ENCODE measurements at places on chromosomes 11 and 22. TPM values are rescaled to one million over a fixed set of nuclear protein-coding genes. Genes with fewer than 3 reads are reported as not detected.

- H3K27me3 ChIP-seq = no peaks in the 10 kb centered on the region
- no peaks in the 10 kb centered on the region for H3K4me1 ChIP-seq
Observed at GRCh38 chr11:106990331-106990730, 27.9 kb downstream of the GUCY1A2 start.

CHRDL2 gene
- total RNA-seq = not detected

FAM83F gene
- total RNA-seq = not detected

- H3K4me3 ChIP-seq = no peak overlapping the region
- no peaks in the 10 kb centered on the region for H3K4me1 ChIP-seq
- no peaks in the 10 kb centered on the region for H3K36me3 ChIP-seq
- no peaks in the 10 kb centered on the region for H3K27me3 ChIP-seq
- H3K27ac ChIP-seq = no peak overlapping the region
Observed at GRCh38 chr11:35792846-35793192, 130.2 kb downstream of the TRIM44 start.

RASD2 gene
- 0.64 TPM for total RNA-seq

CLMP gene
- not detected for total RNA-seq

KRTAP5-3 gene
- total RNA-seq = not detected

GRCh38 chr11:6320411-6321155 is at the start of gene CAVIN3:
Gene CAVIN3 (minus strand): TSS chr11:6320501. CDS start chr11:6320476, 25 bp downstream.
- H3K4me3 ChIP-seq = no peak within 1 kb of the TSS
- peaks cover 4% of the 10 kb centered on the region for H3K27me3 ChIP-seq
- no peak for DNase-seq
- no peaks in the 10 kb centered on the region for H3K36me3 ChIP-seq
- H3K4me1 ChIP-seq = no peaks in the 10 kb centered on the region
- H3K27ac ChIP-seq = no peak within 1 kb of the TSS

GRCh38 chr11:110430267-110431050 is 711 bp downstream of the FDX1 start:
- DNase-seq = no peak
- no peaks in the 10 kb centered on the region for H3K27me3 ChIP-seq
- H3K4me3 ChIP-seq = peak overlapping the region; percentile 92
- H3K27ac ChIP-seq = peak overlapping the region; percentile 85
- no peaks in the 10 kb centered on the region for H3K36me3 ChIP-seq

GRCh38 chr22:17797721-17798559 is 23.7 kb upstream of the BID start:
- DNase-seq = no peak
- H3K36me3 ChIP-seq = no peaks in the 10 kb centered on the region
- peaks cover 34% of the 10 kb centered on the region for H3K4me1 ChIP-seq
- H3K27me3 ChIP-seq = no peaks in the 10 kb centered on the region
- no peak overlapping the region for H3K27ac ChIP-seq
- no peak overlapping the region for H3K4me3 ChIP-seq

- DNase-seq = no peak
- no peaks in the 10 kb centered on the region for H3K4me1 ChIP-seq
- no peak overlapping the region for H3K4me3 ChIP-seq
- H3K27me3 ChIP-seq = no peaks in the 10 kb centered on the region
Observed at GRCh38 chr11:115739878-115740277, 235.7 kb upstream of the CADM1 start.

FAM180B gene
- not detected for total RNA-seq

DNA sequence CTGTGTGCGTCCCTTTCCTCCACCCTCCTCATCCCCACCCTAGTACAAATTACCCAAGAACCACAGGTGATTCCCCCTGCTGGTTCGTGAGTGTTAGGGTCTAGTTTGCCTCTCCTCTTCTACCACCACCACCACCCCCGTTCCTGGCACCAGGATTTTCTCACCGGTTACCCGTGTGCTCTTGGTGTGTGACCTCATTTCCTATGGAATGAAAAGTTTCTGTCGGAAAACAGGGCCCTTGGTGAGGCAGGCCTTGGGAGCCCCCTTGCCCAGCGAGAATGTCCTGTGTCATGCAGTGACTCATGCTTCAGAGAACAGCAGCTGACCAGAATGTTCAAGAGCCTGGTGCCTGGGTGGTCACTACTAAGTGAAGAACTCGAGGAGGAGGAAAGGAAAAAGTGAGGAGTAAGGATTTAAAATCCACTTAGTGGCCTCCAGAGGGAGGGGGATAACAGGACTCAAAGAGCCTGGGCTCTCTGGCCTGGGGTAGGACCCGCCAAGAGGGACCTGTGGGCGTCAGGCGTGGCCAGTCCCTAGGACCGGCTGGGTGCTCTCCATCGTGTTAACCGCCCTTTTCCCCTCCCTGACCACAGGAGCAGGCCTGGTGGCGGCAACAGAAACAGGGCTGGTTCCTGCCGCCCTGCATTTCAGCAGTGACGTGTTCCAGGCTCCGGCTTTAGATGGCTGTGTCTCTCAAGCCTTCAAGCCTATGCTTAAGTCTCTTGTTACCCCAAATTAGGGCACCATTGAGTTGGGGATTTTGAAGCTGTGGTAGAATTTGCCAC is 30.2 kb downstream of the C22orf31 start:
- no peak overlapping the region for H3K4me3 ChIP-seq
- peak; percentile 9 for DNase-seq
- peaks cover 25% of the 10 kb centered on the region for H3K4me1 ChIP-seq
- H3K27me3 ChIP-seq = peaks cover 33% of the 10 kb centered on the region

DNA sequence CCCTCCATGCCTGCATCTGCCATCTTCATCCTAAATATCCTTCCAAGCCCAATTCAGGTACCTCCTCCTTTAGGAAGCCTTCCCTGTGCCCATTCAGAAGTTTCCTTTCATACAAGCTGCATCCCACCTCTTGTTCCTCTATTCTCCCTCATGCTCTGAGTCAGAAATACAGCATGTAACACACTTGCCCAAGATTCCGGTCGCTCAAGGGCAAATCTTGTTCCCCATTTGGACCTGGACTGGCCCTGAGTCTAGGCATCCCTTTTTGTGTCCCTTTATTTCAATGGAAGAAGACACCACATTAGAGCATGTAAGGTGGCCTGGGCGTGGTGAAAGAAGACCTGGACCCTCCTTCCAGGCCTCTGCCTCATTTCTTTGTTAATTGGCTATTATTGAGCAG is 38.5 kb downstream of the RTL6 start:
- H3K36me3 ChIP-seq = no peaks in the 10 kb centered on the region
- peaks cover 15% of the 10 kb centered on the region for H3K4me1 ChIP-seq
- no peak overlapping the region for H3K4me3 ChIP-seq
- DNase-seq = no peak
- H3K27ac ChIP-seq = no peak overlapping the region

TRPM5 gene
- not detected for total RNA-seq

SF3B2 gene
- 249 TPM for total RNA-seq

TRIM3 gene
- 30.9 TPM for total RNA-seq

DNA sequence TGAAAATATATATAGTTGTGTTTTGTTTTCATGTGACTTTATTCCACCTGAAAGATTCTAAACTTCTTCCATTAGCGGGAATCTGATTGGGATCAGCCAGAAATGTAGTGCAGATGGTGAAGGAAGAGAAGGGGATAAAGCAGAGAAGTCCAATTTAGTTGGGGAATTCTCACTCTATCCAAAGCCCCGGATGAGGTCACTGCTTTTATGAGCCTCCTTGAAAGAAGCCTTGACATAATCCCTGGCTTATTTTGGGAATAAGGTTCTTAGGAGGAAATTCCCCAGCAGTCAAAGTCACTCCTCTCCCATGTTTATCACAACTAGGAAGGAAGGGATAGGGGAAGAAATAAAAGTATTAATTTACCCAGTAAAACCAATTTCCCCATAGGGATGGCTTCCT is 41.1 kb downstream of the OSBP start:
- peaks cover 44% of the 10 kb centered on the region for H3K36me3 ChIP-seq
- H3K4me3 ChIP-seq = no peak overlapping the region
- no peaks in the 10 kb centered on the region for H3K4me1 ChIP-seq

OR4A16 gene
- not detected for total RNA-seq

TTC28 gene
- total RNA-seq = 4.1 TPM

GRCh38 chr11:107564877-107565218 is 687 bp downstream of the ALKBH8 start:
- no peak for DNase-seq
- H3K4me3 ChIP-seq = peak overlapping the region; percentile 70
- H3K27me3 ChIP-seq = no peaks in the 10 kb centered on the region
- H3K27ac ChIP-seq = peak overlapping the region; percentile 75
- H3K4me1 ChIP-seq = peaks cover 19% of the 10 kb centered on the region

- peaks cover 19% of the 10 kb centered on the region for H3K36me3 ChIP-seq
- peaks cover 34% of the 10 kb centered on the region for H3K4me1 ChIP-seq
- H3K27ac ChIP-seq = no peak overlapping the region
- DNase-seq = no peak
Observed at GRCh38 chr22:37317698-37318210, 35.4 kb downstream of the CYTH4 start.

- no peak overlapping the region for H3K4me3 ChIP-seq
- no peaks in the 10 kb centered on the region for H3K36me3 ChIP-seq
- H3K27ac ChIP-seq = no peak overlapping the region
- H3K27me3 ChIP-seq = no peaks in the 10 kb centered on the region
- no peaks in the 10 kb centered on the region for H3K4me1 ChIP-seq
- no peak for DNase-seq
Observed at GRCh38 chr11:57396744-57397143, 6.3 kb upstream of the PRG2 start.

DNA sequence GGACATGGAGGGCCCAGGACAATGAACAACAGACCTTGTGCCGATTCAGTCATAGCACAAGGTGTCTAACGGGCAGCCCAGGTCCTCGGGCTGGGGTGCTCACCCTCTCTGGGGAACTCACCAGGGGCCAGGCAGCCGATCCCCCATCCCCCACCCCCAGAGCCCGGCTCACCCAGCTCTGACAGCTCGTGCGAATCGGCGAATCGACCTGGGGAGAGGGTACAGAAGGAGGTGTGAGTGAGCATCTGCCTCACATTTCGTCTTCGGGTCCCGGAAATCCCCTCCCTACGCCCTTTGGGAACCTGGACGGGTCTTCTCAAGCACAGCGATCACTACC is 423 bp downstream of the PEX16 start:
- peaks cover 34% of the 10 kb centered on the region for H3K36me3 ChIP-seq
- H3K27ac ChIP-seq = peak overlapping the region; percentile 91
- H3K4me1 ChIP-seq = peaks cover 52% of the 10 kb centered on the region
- peaks cover 3% of the 10 kb centered on the region for H3K27me3 ChIP-seq
- H3K4me3 ChIP-seq = peak overlapping the region; percentile 85
- no peak for DNase-seq

GRCh38 chr11:3942956-3943497 is 87.6 kb downstream of the STIM1 start:
- H3K36me3 ChIP-seq = no peaks in the 10 kb centered on the region
- H3K27me3 ChIP-seq = no peaks in the 10 kb centered on the region
- H3K27ac ChIP-seq = peak overlapping the region; percentile 81
- H3K4me3 ChIP-seq = no peak overlapping the region

DNA sequence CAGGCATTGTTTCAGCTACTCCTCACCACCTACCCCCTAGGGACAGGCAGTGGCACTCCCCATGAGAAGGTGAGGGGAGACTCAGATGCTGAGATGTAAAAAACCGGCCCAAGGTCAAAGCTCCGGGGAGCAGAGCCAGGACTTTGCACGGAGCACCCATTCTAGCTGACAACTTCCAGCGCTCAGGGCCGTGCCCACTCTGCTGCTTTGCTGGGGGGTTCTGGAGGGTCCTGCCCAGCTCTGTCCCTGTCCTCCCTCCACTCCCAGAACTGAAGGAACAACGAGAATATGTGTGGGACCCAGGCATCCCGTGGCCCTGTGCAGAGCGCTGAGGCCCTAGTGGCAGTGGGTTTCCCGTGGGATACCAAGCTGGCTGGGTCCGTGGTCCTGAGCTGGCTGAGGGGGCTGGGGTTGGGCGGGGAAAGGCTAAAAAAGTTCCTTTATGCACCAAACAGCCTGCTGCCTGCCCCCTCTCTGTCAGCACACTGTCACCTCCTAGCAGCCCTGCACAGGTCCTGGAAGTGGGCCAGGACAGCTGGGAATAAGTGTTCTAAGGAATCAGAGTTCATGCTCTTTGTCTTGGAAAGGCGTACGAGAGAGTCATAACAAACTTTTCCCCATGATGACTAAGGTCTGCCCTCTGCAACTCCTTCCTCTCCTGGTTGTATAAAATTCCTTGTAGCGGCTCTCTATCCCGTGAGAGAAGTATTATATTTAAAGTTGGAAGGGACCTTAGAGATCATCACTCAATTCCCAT is 1.9 kb downstream of the MS4A10 start:
- DNase-seq = no peak
- H3K4me1 ChIP-seq = no peaks in the 10 kb centered on the region
- H3K27ac ChIP-seq = no peak overlapping the region
- H3K36me3 ChIP-seq = no peaks in the 10 kb centered on the region
- H3K4me3 ChIP-seq = no peak overlapping the region
- H3K27me3 ChIP-seq = no peaks in the 10 kb centered on the region

GRCh38 chr11:116865696-116866095 is 28.3 kb upstream of the APOA1 start:
- no peak overlapping the region for H3K27ac ChIP-seq
- no peak overlapping the region for H3K4me3 ChIP-seq
- no peak for DNase-seq
- H3K27me3 ChIP-seq = no peaks in the 10 kb centered on the region
- H3K4me1 ChIP-seq = no peaks in the 10 kb centered on the region

DNA sequence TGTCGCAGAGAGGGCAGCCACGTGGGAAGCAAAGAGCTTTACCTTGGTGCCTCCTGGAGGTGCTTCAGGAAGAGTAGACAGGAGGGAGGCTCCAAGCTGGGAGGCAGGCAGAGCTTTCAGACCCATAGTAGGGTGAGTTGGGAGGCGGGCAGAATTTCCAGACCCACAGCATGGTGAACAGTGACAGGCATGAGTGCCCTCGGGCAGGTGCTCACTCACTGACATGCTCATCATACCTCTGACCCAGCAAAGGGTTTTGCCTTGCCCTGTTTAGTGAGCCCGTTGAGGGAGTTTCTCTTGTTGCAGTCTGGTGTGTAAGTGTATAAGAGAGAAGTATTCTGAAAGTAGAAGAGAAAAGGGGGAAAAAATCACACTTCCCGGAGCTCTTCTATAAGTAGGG is 86.4 kb upstream of the NTM start:
- H3K4me3 ChIP-seq = no peak overlapping the region
- H3K36me3 ChIP-seq = no peaks in the 10 kb centered on the region
- H3K4me1 ChIP-seq = no peaks in the 10 kb centered on the region
- H3K27me3 ChIP-seq = no peaks in the 10 kb centered on the region

DNA sequence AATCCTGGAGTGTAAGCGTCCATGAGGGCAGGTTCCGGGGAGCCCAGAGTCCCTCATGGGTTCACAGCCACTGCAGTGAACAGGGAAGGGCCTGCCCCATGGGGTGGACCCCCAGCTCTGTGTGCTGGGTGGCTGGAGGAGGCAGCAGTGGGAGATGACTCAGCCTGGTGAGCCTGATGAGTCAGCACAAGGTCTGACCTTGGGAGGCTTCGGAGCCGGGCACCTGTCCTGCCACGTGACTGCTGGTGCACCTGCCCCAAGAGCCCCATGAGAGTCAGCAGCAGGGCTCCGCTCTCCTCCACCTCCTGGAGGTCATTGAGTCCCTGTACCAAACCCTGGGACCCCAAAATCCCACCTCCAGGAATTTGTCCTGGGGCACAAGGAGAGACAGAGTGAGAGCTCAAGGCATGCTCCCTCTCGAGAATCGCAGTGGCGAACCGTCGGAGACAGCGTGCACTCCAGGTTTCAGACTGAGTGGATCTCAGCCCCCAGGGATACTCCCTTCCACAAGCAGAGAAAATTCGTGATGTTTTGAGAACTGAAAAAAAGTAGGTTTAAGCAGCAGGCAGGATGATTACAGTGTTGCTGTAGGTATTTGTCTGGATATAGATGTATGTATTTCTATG is 1221.7 kb downstream of the BRD1 start:
- H3K27ac ChIP-seq = no peak overlapping the region
- no peak for DNase-seq
- no peaks in the 10 kb centered on the region for H3K4me1 ChIP-seq
- no peaks in the 10 kb centered on the region for H3K27me3 ChIP-seq
